ENCODE measurements at places on chromosomes 13 and 19.

DNA sequence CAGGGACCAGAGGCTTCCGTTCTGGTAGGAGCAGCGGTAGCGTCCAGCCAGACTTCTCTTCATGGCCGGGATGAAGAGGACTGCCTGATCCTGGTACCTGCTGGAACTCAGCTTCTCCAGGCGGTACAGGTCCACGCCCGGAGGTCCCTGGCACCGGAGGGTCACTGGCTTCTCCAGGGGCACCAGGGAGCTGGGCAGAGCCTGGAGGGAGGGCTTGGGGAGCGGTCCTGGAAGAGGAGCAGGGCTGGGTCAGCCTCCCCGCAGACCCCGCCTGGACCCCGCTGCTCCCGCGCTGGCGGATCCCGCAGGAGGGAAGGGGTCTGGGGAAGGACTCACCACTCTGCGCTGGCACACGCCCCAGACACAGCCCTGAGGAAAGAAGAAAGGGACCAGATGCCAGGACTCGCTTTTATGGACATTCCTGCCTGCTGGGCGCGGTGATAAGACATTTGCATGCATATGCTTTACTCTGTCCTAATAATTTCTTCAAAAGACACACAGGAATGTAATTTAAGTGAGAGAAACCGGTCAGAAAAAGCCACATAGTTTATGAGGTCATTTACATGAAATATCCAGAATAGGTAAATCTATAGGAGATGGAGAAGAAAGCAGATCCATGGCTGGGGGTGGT, 5.8 kb downstream of the GP6 start:
- no peak for DNase-seq

GRCh38 chr13:20964904-20965303, 62.4 kb upstream of the XPO4 start:
- no peak for DNase-seq

GRCh38 chr13:113364311-113364889, 470 bp upstream of the GRTP1 start:
- no peak for DNase-seq

DNA sequence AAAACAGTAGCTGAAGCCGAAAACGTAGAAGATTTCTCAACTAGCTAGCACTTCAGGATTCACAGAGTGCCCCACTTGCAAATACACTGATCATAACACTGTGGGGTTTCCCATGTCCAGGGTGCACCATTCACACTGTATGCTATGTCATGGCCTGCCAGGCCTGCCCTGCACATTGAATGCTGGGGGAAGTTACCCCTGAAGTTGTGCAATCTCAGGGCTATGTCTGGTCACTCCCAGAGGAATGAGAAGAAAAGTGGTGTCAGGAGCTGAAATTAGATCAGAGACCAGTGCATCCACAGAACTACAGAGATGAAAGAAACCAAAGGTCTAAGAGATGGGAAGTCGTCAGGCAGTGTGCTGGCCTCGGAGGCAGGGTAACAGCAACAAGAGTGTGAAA, 196.8 kb downstream of the RAP2A start:
- DNase-seq: no peak

GRCh38 chr13:20130652-20131051, 30.2 kb downstream of the GJA3 start:
- no peak for DNase-seq

GRCh38 chr13:49733181-49733951, 42.1 kb upstream of the EBPL start:
- DNase-seq: no peak

DNA sequence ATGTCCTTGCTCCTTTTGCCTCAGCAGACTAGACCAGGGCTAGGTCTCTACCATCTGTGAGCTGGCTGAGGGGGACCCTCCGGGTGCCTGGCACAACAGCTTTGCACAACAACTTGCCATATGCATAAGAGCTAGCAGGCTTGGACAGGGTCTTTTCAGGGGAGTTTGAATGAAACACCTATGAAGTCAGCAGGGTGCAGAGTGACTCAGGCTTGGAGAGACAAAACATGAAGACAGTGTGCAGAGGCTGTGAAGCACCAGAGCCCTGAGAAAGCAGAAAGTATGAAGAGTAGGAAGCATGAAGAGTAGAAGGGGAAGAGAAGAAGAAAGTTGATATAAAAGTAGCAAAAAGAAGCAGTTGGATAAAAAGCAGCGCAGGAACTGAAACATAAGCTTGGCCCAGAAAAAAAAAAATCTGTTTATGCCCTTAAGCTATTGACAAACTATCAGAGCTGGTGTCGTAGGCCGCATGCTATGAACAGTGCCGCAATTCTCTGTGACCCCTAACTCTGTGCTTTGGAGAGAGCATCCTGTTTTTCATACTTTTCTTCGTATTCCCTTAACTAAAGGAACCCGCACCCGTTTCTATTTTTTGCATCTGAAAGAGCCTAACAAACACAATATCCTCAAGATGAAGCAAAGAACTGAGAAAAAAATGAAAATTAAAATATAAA, 52.7 kb upstream of the FAM216B start:
- DNase-seq: no peak

DNA sequence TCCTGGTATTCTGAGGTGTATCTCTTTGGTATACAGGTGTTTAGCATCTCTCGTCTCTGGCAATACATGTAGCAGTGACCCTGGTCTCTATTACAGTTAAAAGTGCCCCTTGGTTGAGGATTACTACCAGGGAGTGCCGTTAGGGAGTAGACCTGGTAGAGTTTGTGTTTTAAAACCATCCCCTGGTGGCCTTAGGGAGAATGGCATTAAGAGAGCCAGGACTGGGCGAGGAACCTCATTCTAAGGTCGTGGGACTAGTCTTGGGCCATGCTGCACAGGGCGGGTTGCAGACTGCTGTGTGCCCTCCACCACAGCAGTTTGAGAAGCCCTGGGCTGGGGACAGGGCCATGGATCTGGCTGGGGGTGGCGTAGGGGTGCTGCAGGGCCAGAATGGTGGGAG, 35.0 kb downstream of the B3GLCT start:
- DNase-seq: no peak

DNA sequence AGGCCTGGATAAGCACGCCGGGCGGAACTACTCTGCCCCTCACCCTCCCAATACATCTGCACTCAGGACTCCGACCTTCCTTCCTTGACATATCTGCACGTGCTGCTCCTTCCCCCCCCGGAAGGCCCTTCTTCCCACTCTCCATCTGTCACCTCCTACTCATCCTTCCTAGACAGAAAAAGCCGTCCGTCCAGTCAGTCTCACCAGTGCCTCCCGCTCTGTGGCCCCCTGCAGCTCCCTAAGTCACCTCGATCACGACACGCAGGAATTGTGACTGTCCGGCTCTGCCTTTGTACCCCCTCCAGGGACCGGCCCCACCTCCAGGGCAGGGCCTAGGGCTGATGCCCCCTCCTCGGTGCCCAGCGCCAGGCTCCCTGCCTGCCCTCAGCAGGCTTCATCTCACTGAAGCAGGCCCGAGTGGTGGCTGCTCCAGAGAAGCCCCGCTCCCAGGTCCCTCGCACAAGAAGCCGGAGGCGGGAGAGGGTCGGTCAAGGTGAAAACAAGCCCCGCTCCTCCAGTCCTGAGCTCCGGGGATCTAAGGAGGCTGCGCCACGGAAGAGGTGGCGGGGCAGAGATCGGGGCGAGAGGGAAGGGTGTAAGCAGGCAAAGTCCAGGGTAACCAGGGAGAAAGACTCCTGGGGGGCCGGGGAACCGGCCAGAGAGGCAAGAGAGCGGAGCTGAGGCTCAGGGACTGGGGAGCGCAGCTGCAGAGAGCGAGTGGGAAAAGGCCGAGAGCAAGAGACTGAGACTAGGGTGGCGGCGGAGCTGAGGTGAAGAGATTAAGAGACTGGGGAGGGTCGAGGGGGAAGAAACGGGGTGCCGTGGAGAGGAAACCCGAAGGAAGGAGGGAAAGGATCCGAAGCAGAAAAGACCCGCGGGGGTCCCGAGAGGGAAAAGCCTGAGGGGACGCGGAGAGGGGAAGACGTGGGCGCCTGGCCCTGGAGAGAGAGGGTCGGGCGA, 1.1 kb downstream of the PPP6R1 start:
- DNase-seq: no peak

DNA sequence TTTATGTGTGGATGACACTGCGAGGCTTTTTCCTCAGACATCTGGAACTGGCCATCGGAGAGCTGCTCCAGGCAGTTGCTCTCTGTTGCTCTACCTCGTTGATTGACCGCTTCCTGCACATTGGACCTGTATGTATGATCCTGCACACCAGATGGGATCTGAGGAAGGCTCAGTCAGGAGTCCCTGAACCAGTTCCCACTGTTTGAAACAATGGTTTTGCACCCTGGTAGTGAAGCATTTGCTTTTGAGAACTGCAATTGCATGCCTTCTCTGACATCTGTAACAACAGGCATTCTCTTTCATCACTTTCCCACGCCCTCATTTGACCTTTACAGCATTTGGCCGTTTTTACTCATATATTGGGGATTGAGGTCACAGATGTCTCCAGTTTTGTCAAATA, 61.1 kb upstream of the NPAS1 start:
- DNase-seq: no peak

Data from activated CD8-positive, alpha-beta memory T cell treated with anti-CD3 and anti-CD28 coated beads for 4 hours (primary cell).